COR-L47 (cell line): ENCODE measurements at places on chromosomes 16 and 17.
A peak's percentile ranks its signal among the peaks of the same experiment; 100 is the strongest.

GRCh38 chr16:56936950-56937349, 5.0 kb downstream of the HERPUD1 start:
- DNase-seq, result no peak

DNA sequence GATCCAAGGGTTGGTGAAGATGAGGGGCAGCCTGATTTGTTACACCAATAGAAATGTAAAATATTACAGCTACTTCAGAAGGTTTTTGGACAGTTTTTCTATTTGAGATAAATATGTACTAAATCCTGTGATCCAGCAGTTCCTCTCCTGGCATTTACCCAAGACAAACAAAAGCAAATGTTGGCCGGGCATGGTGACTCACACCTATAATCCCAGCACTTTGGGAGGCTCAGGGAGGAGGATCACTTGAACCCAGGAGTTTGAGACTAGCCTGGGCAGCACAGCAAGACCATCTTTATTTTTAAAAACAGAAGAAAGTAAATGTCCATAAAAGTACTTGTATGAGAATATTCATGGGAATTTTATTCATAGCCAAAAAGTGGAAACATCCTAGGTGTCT, 64.8 kb upstream of the MRC2 start:
- no peak for DNase-seq

GRCh38 chr17:64130559-64131001, 636 bp upstream of the ERN1 start:
- DNase-seq, result no peak

DNA sequence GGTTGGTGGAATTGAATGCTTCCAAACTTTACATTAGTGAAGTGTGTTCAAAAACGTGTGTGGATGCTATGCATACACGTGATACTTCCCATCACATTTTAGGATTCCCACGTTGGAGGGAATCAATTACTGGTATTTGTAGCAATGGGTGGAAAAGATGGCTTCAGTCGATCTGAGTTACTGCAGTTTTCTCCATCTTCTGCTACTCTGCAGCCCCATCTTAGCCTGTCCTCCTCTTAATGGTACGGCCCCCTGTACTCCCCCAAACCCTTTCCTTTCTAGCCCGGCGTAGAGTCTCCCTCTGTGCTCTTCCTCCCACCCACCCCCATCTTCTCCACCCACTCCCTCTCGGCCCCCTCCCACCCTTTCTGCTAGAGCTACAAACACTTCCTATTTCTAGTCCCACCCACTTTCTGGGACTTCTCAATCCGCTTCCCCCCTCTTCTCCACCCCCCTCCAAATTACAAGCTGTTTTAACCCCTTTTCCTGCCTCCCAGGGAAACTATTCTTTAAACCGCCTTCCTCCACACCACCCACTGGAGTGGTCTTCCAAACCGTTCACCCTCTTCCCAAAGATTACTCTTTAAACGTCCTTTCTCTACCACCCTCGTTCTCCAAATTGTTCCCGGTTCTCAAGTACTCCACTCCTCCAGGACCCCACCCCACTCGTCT, 1.1 kb downstream of the CHTF8 start:
- peak; percentile 0 for DNase-seq

DNA sequence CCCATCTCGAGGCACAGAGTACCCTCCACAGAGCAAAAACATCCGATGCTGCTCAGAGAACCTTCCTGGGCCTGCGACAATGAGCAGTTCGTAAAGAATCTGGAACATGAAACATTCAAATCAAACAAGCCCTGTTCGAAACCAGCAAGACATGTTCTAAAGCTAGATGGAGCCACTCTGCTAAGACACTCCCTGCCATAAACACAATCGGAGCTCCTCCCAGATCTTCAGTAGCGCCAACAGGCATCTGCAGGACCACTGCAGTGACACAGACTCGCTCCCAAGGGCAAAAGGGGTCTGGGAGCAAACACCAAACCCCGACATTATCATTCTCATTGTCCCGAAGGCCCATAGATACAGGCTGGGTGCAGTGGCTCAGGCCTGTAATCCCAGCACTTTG, 108.7 kb downstream of the ZFHX3 start:
- no peak for DNase-seq

DNA sequence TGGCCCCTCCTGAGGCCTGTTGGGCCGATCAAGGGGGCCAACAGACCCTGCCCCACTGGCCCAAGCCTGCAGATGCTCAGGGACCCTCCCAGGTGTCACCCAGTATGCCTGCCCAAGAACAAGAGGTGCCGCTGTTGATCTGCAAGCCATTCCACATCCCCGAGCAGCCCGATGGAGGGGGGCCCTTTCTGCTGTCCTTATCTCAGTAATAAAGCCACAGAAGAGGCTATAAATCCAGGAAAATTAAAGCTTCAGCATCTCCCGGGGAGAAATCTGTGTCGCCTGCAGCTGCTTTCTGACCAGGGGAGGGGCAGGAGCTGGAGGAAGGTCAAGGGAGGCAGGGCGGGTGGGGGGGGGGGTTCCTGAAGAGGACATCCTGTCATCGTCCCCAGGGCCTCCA, 11.7 kb upstream of the CACNA1H start:
- no peak for DNase-seq

DNA sequence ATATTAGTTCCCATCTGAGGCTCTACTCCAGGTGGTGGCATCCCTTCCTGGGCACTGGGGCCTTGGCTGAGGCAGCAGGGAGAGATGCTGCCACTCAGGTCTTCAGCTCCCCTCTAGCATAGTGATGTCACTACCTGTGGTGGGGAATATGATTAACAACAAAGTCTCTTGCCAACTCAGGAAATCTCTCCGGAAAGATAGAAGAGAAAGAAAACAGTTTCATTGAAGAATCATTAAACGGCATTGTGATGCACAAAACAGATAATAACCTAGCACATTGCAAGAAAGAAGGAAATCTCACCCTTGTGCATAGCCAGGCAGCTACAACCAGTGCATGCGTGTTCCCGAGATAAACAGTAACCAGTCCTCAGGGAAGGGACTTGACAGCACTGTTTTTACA, 12.2 kb upstream of the ZNF267 start:
- DNase-seq, result no peak
